Small intestine (tissue), 16 donors: ENCODE measurements at places on chromosomes 1 and 21. TPM values are rescaled to one million over a fixed set of nuclear protein-coding genes. Genes with fewer than 3 reads are reported as not detected.

The ZBTB8OS gene
- polyA plus RNA-seq = 55.7 TPM

The GREM2 gene
- 1.7 TPM for polyA plus RNA-seq

The PIK3R3 gene
- polyA plus RNA-seq = 13.5 TPM

The FAM131C gene
- polyA plus RNA-seq = not detected

The HSPA6 gene
- polyA plus RNA-seq = 1.6 TPM

The SLC30A2 gene
- 43.2 TPM for polyA plus RNA-seq

The TNFRSF8 gene
- 0.54 TPM for polyA plus RNA-seq

- H3K36me3 ChIP-seq = no peaks in the 10 kb centered on the region
- no peaks in the 10 kb centered on the region for H3K4me1 ChIP-seq
- H3K27ac ChIP-seq = peak overlapping the region; percentile 28
- peaks cover 65% of the 10 kb centered on the region for H3K27me3 ChIP-seq
Observed at GRCh38 chr1:154747740-154748404, 122.2 kb downstream of the KCNN3 start.

- H3K4me3 ChIP-seq = no peak within 1 kb of the TSS
- H3K4me1 ChIP-seq = no peaks in the 10 kb centered on the region
- no peaks in the 10 kb centered on the region for H3K36me3 ChIP-seq
- no peak within 1 kb of the TSS for H3K27ac ChIP-seq
- H3K27me3 ChIP-seq = no peaks in the 10 kb centered on the region
- no peak for DNase-seq
Observed at GRCh38 chr1:111290630-111291029, at the start of gene CHIA. Gene CHIA, plus strand, starts transcription at chr1:111290851. Its CDS starts 19,617 bp downstream, at chr1:111310468.

GRCh38 chr1:5221451-5221850 is 567.0 kb downstream of the AJAP1 start:
- DNase-seq = no peak
- no peak overlapping the region for H3K4me3 ChIP-seq
- no peaks in the 10 kb centered on the region for H3K4me1 ChIP-seq

DNA sequence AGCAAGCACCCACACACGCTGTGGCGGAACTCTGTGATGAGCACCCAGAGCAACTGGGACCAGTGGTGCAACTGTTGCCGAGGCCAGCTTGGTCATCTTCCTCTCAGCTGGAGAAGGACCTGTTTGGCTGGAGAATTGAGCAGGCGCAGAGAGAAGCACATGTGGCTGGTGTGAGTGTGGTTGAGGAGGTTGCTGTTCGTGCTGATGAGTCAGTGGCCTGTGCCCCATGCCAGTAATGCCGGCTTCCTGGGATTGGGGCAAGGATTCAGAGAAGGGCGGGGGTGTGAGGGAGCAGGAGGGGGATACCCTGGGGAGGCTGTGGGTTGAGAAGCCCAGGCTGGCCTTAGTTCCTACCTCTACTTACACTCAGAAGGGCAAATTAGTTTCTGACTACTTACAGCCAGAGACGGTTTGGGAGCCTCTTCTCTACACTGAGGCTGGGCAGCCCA is 57.5 kb upstream of the EPS8L3 start:
- H3K4me3 ChIP-seq = no peak overlapping the region
- H3K27me3 ChIP-seq = no peaks in the 10 kb centered on the region
- H3K36me3 ChIP-seq = no peaks in the 10 kb centered on the region
- no peak for DNase-seq
- H3K27ac ChIP-seq = peak overlapping the region; percentile 63
- no peaks in the 10 kb centered on the region for H3K4me1 ChIP-seq
